Left ventricle myocardium inferior (tissue), 1 donor: ENCODE measurements at places on chromosomes 4 and X.

- no peak for DNase-seq
Observed at GRCh38 chr4:84578540-84579402, 4.2 kb upstream of the CDS1 start.

DNA sequence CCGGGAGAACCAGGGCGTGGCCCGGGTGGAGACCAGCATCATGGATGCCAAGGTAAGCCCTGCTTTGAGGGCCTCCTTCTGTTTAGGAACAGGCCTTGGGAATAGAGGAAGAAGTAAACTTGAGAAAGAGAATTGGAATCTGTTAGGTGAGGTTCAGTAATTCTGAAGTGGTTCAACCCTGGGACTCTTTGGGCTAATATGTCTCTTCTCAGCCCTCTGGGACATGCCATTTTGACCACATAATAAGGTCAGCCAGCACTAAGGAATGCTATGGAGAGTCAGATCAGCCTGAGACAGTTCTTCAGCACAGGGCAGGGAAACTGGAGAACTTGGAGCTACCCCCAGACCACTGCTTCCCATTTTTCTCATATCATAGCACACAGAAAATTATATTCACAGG, 63.3 kb upstream of the PRPS1 start:
- no peak for DNase-seq

GRCh38 chr4:13349096-13349495, 135.0 kb downstream of the RAB28 start:
- DNase-seq: no peak

- no peak for DNase-seq
Observed at GRCh38 chr4:89072921-89073320, 15.9 kb upstream of the FAM13A start.

DNA sequence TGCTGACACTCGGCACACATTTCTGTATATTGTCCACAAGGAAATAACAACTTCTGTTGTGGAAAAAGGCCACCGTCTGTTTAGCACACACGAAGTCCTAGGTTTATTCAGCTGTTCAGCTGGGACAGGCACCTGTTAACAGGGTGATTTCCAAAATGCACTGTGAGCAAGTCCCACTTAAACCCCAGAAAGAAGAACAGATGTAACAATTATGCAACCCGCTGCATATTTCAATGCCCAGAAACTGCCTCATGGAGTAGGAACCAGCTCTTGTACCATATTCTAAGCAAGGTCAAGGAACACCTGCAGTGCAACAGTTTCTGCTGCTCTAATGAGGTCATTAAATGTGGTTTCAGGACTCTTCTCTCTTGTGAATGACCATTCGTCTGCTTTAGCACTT, 77.1 kb downstream of the GEMIN8 start:
- DNase-seq: no peak

GRCh38 chrX:45598861-45599260, 398.2 kb upstream of the DIPK2B start:
- no peak for DNase-seq

DNA sequence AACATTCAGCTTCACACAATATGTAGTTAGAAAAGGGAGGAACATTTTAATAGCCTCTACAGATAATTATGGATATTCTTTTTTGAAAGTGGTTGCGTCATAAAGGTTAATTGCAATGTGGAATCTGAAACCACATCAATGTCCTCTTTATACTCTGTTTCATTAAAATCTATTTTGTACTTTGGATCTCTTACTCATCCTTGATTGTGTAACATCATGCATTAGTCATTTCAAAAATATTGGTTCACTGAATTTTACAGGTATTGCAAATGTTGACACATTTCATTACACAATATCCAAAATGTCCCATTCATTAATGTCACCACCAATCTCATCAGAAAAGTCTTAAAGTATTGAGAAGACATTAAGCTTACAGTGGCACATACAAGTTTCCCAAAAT, 62.7 kb upstream of the USP9X start:
- DNase-seq: no peak

- DNase-seq: no peak
Observed at GRCh38 chr4:57172065-57172464, 61.9 kb upstream of the IGFBP7 start.

- DNase-seq: no peak
Observed at GRCh38 chrX:129655547-129656249, 942 bp upstream of the APLN start.

- DNase-seq: no peak
Observed at GRCh38 chrX:36116222-36116621, 196.7 kb downstream of the CFAP47 start.

- peak; percentile 41 for DNase-seq
Observed at GRCh38 chrX:46588263-46588662, 14.7 kb downstream of the CHST7 start.

GRCh38 chrX:52422884-52423283, 54.1 kb downstream of the XAGE2 start:
- DNase-seq: no peak

GRCh38 chr4:83315341-83315870, 19.2 kb downstream of the HPSE start:
- DNase-seq: no peak

- no peak for DNase-seq
Observed at GRCh38 chrX:109270580-109271484, 211.1 kb downstream of the GUCY2F start.

- DNase-seq: no peak
Observed at GRCh38 chrX:1053072-1053471, 159.4 kb downstream of the CRLF2 start.

DNA sequence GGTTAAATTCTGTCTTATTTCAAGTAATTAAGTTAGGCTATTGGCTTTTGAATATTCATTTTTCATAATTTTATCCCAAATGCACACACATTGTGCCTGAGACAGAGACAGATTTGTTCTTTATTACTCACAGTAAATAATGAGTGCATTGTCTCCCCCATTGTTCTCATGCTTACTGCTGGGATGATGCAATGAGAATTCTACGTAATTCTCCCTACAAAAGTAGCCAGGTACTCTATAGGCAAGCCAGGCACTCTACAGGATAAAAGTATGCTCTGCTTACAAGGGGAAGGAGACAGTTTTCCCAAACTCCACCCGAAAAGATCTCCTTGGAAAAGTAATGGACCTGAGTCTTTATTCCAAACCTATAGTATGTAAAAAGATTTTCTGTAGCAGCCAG, 1890.7 kb upstream of the PCDH10 start:
- no peak for DNase-seq

- DNase-seq: no peak
Observed at GRCh38 chr4:169271692-169272007, 894 bp upstream of the SH3RF1 start.

DNA sequence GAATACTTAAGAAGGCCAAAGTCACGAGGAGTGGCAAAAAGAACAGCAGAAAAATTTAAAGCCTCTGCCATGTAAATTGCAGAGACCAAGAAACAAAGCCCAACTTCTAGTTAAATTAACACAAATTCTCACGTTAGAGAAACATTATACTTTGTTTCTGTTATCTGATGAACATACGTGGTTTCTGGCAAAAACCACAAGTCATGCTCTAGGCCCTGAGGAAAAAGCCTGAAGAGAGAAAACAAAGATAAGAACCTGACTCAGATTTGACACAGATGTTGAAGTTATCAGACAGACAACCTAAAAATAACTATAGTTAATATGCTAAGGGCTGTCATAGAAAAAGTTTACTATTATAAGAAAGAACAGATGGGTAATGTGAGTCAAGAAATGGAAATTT, 149.1 kb upstream of the PCDH10 start:
- DNase-seq: no peak

DNA sequence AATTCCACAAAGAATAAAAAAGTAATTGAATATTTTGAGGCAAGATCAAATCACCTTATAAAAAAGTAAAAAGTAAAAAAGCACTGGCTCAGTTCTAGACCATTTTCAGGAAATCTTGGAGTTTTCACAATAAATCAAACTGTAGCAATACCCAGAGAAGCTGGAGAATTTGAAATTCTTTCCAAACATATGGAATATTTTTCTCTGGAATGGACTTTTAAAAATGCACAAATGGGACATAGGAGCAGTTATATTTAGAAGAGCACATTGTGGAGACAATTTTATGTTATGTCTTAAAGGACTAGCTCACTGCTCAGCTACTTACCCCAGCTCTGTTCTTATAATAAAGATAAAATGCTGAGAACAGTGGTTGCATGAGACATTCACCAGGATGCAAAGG, 211.9 kb upstream of the KIT start:
- DNase-seq: no peak

- peak; percentile 57 for DNase-seq
Observed at GRCh38 chr4:99655308-99656081, 2.1 kb downstream of the C4orf54 start.

DNA sequence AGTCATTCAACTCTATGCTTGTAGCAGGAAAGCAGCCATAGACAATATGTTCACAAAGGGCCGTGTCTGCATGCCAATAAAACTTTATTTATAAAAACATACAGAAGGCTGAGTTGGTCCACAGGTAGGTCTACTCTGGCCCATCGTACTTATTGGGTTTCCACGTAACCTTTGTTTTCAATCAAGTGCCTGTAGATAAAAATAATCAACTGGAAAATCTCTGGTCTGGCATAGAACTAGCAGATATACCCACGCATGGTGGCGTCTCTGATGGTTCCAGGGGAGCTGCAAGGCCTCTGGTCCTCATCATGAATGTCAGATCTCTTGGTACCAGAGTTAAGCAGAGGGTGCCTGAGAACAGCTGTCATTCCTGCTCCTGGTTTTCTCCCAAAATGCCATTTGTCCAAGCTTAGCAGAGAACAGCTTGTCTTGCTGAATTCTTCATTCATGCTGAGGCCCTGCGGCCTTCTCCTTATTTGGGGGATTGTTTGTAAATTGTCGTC, 31.4 kb upstream of the JAKMIP1 start:
- no peak for DNase-seq

DNA sequence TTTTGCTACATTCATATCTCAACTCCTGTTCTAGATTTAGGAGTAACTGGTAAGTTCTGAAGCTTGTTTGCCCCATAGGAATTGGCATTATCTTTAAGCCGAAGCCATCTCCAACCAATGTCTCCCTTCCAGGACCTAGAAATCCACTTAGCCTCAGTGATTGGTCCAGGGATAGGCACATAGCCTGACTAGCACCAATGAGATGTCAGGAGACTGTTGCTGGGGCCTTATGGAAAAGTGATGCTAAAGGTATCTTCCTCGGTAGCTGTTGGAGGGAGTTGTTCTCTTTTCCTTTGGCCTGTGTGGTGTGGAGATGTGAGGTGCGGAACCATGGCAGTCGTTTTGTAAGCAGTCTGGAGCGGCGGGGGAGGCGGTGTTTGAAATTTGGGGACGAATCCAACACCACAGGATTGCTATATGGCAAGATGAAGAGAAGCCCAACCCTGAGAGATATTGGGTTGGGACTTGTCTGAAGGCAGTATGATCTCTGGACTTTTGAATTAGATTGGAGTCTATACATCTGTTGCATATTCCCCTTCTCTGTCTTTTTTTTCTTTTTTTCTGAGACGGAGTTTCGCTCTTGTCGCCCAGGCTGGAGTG, 109.8 kb upstream of the ATP6AP2 start:
- no peak for DNase-seq

- no peak for DNase-seq
Observed at GRCh38 chrX:85375333-85375738, 4.1 kb downstream of the POF1B start.

GRCh38 chrX:70338290-70338689, 48.4 kb downstream of the KIF4A start:
- no peak for DNase-seq

GRCh38 chrX:135200297-135200696, 29.1 kb upstream of the CT55 start:
- no peak for DNase-seq

GRCh38 chrX:47540754-47541538, 20.1 kb upstream of the ARAF start:
- DNase-seq: peak; percentile 63
